A549 treated with RU486 at 1 μM for 4 hours (cell line): ENCODE measurements at places on chromosomes 11 and 22. TPM values are rescaled to one million over a fixed set of nuclear protein-coding genes. Genes with fewer than 3 reads are reported as not detected.

OR52E8 gene
- not detected in 5 replicates for total RNA-seq

MRGPRE gene
- 0.17 to 0.18 TPM in 2 of 5 replicates, not detected in the others for total RNA-seq

CNTN5 gene
- not detected in 5 replicates for total RNA-seq

PGA5 gene
- total RNA-seq, result not detected in 5 replicates

GSTT2B gene
- 0.23 to 0.56 TPM (median 0.43 TPM) in 4 of 5 replicates, not detected in the other for total RNA-seq

TRIM51 gene
- total RNA-seq, result not detected in 5 replicates

MED15 gene
- total RNA-seq, result 41.6 to 58.3 TPM (median 51.2 TPM) in 5 replicates

KCTD14 gene
- 1.4 to 2.2 TPM (median 2.0 TPM) in 5 replicates for total RNA-seq

ZP1 gene
- 0.15 to 0.58 TPM (median 0.21 TPM) in 4 of 5 replicates, not detected in the other for total RNA-seq

PKDREJ gene
- total RNA-seq, result not detected in 5 replicates
